ENCODE measurements at places on chromosomes 5 and 9. TPM values are rescaled to one million over a fixed set of nuclear protein-coding genes. Genes with fewer than 3 reads are reported as not detected.

DNA sequence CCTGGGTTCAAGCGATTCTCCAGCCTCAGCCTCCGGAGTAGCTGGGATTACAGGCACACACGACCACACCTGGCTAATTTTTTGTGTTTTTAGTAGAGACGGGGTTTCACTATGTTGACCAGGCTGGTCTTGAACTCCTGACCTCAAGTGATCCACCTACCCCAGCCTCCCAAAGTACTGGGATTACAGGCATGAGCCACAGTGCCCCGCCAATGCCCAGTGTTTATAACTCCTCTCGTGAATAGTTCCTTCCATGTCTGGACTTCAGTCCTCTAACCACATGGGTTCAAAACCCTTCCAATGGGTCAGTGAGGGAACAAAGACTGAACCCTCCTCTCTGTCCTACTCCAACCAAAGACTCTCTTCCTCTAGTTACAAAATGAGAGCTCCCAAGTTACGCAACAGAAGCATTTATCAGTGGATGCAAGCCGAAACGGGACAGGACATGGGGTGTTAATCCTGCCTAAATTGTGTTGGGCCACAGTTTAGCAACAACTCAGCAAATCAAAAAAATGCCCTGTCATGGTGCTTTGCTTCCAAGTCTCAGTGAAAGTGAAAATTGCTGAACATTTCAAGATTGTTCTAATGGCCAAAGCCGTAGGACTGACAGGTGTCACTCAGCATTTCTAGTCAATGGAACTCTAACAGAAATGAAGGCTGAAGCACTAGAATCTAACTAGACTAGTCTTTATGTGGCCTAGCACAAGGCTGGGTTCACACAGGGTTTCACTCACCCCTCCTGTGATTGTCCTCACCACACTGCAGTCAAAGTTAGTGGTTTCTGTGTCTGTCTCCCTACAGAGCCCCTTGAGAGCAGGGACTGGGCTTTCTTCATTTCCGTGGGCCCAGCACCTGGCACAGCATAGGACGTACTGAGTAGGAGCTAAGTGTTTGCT is 3.2 kb upstream of the TMEM245 start:
- no peak for DNase-seq
- no peak overlapping the region for H3K27ac ChIP-seq
- no peak overlapping the region for H3K4me3 ChIP-seq
- H3K27me3 ChIP-seq: no peaks in the 10 kb centered on the region
- H3K36me3 ChIP-seq: no peaks in the 10 kb centered on the region
- H3K4me1 ChIP-seq: peaks cover 18% of the 10 kb centered on the region

- H3K27me3 ChIP-seq: no peaks in the 10 kb centered on the region
- no peak for DNase-seq
- no peaks in the 10 kb centered on the region for H3K4me1 ChIP-seq
- no peak overlapping the region for H3K4me3 ChIP-seq
These were observed 5.7 kb downstream of the MAMDC4 start for GRCh38 chr9:136857581-136858412.

- H3K36me3 ChIP-seq: no peaks in the 10 kb centered on the region
- no peak for DNase-seq
- no peaks in the 10 kb centered on the region for H3K4me1 ChIP-seq
- no peak overlapping the region for H3K4me3 ChIP-seq
These were observed 242.2 kb downstream of the FAM114A2 start for GRCh38 chr5:153796527-153796926.

DNA sequence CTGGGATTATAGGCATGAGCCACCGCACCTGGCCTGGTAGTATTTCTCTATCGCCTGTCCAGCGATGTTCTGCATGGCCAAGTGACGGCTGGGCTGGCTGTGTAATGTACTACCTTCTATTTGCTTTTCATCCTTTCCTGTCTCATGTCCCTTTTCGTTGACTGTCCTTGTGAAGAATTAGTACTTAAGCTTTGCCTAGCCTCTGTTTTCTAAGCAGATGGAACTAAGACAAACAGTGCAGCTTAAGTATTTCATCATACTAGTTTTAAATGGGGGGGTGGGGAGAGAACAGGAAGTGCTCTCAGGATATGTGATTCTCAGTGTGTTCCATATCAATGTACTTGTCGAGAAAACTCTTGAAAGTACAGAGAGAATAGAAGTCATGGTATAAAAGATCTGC is 31.7 kb upstream of the CCL21 start:
- no peaks in the 10 kb centered on the region for H3K36me3 ChIP-seq
- H3K27me3 ChIP-seq: no peaks in the 10 kb centered on the region
- H3K4me1 ChIP-seq: no peaks in the 10 kb centered on the region

- peaks cover 3% of the 10 kb centered on the region for H3K27me3 ChIP-seq
- DNase-seq: no peak
- no peaks in the 10 kb centered on the region for H3K4me1 ChIP-seq
- H3K36me3 ChIP-seq: no peaks in the 10 kb centered on the region
These were observed 25.5 kb downstream of the ACTL7B start for GRCh38 chr9:108830272-108830671.

DNA sequence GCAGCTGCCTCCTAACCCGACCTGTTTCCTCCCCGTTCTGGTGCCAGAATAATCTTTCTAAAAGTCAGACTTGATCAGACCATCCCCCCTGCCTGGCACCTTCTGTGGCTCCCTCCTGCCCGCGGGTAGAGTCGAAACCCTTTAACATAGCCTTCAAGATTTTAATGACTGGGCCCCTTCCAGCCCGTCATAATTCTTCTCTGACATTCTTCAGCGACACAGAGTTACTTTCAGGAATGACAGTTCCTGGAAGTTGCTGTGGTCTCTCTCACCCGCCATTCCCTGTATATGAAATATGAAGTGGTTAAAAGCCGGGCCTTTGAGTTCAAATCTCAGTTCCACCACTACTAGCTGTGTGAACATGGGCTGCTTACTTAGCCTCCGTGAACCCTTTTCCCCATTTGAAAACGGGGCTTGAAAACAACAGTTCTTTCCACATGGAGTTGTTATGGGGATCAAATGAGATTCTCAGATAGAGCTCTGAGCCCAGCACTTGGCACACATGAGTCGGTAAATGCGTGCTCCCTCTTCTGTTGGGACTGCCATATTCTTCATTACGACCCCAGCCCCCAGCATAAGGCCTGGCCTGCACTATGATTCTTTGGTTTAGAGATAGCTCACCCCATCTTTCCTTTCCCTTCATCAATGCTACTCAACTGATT is 737 bp downstream of the NANS start:
- H3K27ac ChIP-seq: peak overlapping the region; percentile 64
- peaks cover 10% of the 10 kb centered on the region for H3K36me3 ChIP-seq
- H3K4me3 ChIP-seq: peak overlapping the region; percentile 71
- no peak for DNase-seq

GRCh38 chr5:123810253-123810652 is 298.3 kb downstream of the CSNK1G3 start:
- H3K36me3 ChIP-seq: no peaks in the 10 kb centered on the region
- no peaks in the 10 kb centered on the region for H3K4me1 ChIP-seq
- no peak overlapping the region for H3K27ac ChIP-seq
- H3K4me3 ChIP-seq: no peak overlapping the region
- no peaks in the 10 kb centered on the region for H3K27me3 ChIP-seq

Gene TUSC1
- total RNA-seq: 0.14 TPM

Gene SHOC1
- total RNA-seq: not detected

GRCh38 chr9:12973710-12974109 is 198.9 kb downstream of the LURAP1L start:
- H3K4me3 ChIP-seq: no peak overlapping the region
- no peak overlapping the region for H3K27ac ChIP-seq
- no peaks in the 10 kb centered on the region for H3K27me3 ChIP-seq
- H3K36me3 ChIP-seq: no peaks in the 10 kb centered on the region
- H3K4me1 ChIP-seq: no peaks in the 10 kb centered on the region
- no peak for DNase-seq

GRCh38 chr9:110592044-110592830 is 12.7 kb upstream of the SVEP1 start:
- DNase-seq: no peak
- no peak overlapping the region for H3K27ac ChIP-seq
- H3K27me3 ChIP-seq: no peaks in the 10 kb centered on the region
- no peaks in the 10 kb centered on the region for H3K4me1 ChIP-seq

Gene MAPKAP1
- 44.9 TPM for total RNA-seq

GRCh38 chr5:72552041-72552557 is 44.9 kb upstream of the ZNF366 start:
- H3K27ac ChIP-seq: no peak overlapping the region
- peaks cover 7% of the 10 kb centered on the region for H3K4me1 ChIP-seq
- H3K27me3 ChIP-seq: peaks cover 11% of the 10 kb centered on the region
- H3K36me3 ChIP-seq: no peaks in the 10 kb centered on the region
- H3K4me3 ChIP-seq: no peak overlapping the region
- no peak for DNase-seq

GRCh38 chr9:1031951-1032601 is 18.1 kb upstream of the DMRT2 start:
- H3K27me3 ChIP-seq: peaks cover 23% of the 10 kb centered on the region
- no peak overlapping the region for H3K4me3 ChIP-seq
- H3K4me1 ChIP-seq: no peaks in the 10 kb centered on the region
- H3K36me3 ChIP-seq: no peaks in the 10 kb centered on the region

DNA sequence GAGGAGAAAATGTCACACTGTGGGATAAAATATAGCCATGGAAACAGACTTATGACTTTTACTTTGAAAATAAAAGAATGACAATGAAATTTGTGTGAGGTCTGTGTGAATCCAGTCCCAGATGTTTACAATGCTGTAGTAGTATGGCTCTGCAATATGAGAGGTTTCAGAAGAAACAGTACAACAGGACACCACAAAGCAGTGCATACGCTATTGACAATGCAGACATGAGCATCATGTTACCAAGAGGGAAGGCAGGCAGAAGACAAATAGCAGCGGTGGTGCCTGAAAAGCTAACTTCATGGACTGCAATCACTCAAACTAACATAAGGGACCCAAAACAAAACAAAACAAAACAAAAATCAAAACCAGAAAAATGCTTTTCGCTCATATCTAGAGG is 1.8 kb downstream of the FGF10 start:
- H3K36me3 ChIP-seq: no peaks in the 10 kb centered on the region
- H3K4me1 ChIP-seq: peaks cover 3% of the 10 kb centered on the region
- no peak overlapping the region for H3K27ac ChIP-seq
- no peak overlapping the region for H3K4me3 ChIP-seq
- peaks cover 41% of the 10 kb centered on the region for H3K27me3 ChIP-seq
- no peak for DNase-seq

DNA sequence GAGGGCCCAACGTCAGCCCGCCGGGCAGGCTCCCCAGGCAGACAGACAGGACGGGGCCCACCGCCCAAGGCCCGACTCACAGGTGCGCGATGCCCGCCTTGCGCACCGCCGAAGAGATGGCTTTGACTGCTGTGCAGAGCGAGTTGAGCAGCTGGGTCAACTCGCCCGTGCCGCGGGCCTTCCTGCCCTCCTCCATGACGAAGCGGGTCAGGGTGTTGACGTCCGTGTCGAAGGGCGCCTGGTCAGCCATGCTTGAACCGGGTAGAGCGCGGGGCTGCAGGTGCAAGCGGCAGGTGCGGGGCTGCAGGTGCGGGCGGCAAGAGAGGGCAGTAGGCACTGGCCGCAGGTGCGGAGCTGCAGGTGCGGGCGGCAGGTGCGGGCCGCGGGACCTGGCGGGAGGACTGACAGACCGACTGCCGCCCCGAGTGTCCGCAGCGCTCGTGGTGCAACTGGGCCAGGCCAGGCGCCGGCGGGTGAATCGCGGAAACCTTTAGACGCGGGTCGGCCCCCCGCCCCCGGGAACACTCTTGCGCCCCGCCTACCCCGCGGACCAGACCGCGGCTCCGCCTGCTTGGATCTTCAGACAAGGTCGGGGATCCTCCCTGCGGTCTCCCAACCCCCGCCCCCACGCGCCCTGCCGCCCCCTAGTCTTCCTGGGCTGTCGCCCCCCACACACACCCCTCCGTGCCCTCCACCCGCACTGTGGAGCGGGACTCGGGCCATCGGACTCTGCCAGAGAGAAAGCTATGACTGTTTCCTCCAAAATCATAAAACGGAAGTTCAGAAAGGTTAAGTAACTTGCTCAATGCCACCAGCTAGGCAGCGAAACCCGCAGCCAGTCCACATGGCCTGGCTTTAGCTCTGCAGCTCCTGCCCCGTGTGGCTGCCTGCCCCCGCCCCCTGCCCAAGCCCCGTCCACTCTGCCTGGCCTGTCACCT is at the start of gene FBP1:
FBP1 (minus strand) TSS at position 458 of the 938 bp plus-strand sequence; CDS start at position 250, 208 bp downstream.
- H3K4me1 ChIP-seq: peaks cover 15% of the 10 kb centered on the region
- no peaks in the 10 kb centered on the region for H3K36me3 ChIP-seq
- H3K27me3 ChIP-seq: no peaks in the 10 kb centered on the region
- H3K4me3 ChIP-seq: peak within 1 kb of the TSS; percentile 72
- peak; percentile 43 for DNase-seq

- no peaks in the 10 kb centered on the region for H3K36me3 ChIP-seq
- no peak overlapping the region for H3K27ac ChIP-seq
- no peaks in the 10 kb centered on the region for H3K4me1 ChIP-seq
- no peak for DNase-seq
These were observed 151.4 kb upstream of the PAPPA start for GRCh38 chr9:116002181-116002580.

Gene SLC2A6
- 3.2 TPM for total RNA-seq

GRCh38 chr5:179378116-179378440 is 32.8 kb upstream of the ADAMTS2 start:
- H3K27ac ChIP-seq: no peak overlapping the region
- H3K36me3 ChIP-seq: no peaks in the 10 kb centered on the region
- no peak overlapping the region for H3K4me3 ChIP-seq
- DNase-seq: no peak
- H3K27me3 ChIP-seq: no peaks in the 10 kb centered on the region

DNA sequence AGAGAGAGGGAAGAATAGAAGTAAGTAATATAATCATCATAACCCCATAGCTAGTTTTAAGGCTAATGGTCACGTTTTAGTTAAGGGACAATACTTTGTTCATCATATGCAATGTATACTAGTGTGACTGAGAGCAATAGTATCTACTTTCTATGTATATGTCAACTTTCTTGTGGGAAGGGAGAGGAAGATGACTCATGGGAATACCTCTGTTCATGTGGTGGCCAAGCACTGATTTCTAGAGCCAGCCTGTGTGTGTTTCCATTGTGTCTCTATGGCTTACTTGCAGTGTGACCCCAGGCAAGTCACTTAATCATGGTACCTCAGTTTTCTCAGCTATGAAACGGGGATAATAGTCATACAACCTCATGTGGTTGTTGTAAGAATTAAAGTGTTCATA is 639.6 kb downstream of the CETN3 start:
- no peaks in the 10 kb centered on the region for H3K27me3 ChIP-seq
- no peaks in the 10 kb centered on the region for H3K4me1 ChIP-seq
- DNase-seq: no peak
- no peak overlapping the region for H3K27ac ChIP-seq

DNA sequence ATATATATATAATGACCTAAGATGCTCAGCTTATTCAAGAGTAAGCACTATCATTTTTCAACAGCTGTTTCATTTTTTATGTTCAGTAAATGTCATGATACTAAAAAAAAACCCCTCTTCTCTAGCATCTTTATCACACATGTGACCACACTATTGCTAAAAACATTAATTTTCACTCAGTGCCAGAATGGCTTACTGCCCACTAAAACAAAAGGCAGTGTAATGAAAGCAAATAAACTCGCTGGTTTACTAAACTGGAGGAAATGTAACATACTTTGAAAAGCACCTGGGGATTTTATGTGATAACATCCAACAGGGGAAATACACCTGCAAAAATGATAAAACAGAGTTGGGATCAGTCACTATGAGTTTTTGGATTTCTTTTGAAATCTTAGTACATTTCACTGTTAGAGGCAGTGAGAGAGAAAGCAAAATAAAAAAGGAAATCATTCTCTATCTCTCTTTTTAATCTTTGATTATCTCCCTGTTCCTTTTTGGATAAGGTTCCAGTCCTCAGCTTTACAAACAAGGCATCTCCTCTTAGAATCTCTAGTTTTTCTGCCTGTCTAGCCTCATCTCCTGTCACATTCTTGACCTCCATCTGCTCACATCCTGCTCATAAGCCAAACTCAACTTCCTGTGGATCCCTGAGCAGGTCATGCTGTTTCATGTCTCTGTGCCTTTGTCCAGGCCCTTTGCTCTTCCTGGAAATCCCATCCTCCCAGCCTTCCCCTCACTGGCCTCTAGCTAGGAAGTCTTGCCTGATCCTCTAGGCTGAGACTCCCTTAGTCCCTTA is 338.0 kb downstream of the MAN2A1 start:
- H3K4me3 ChIP-seq: no peak overlapping the region
- H3K27ac ChIP-seq: no peak overlapping the region
- no peaks in the 10 kb centered on the region for H3K27me3 ChIP-seq
